Activated naive CD8-positive, alpha-beta T cell treated with anti-CD3 and anti-CD28 coated beads for 36 hours (primary cell): ENCODE measurements at places on chromosomes 1 and 21. TPM values are rescaled to one million over a fixed set of nuclear protein-coding genes. Genes with fewer than 3 reads are reported as not detected.

EVI5 gene
- 13.6 TPM for total RNA-seq

FCRLB gene
- total RNA-seq, result 0.76 TPM

KCNH1 gene
- total RNA-seq, result not detected

IL12RB2 gene
- 39.8 TPM for total RNA-seq

NTMT2 gene
- total RNA-seq, result not detected

MROH9 gene
- total RNA-seq, result not detected

MTARC2 gene
- total RNA-seq, result not detected

ZBTB48 gene
- 22.1 TPM for total RNA-seq

C1QC gene
- not detected for total RNA-seq

IPO9 gene
- total RNA-seq, result 69.4 TPM

RSPH1 gene
- total RNA-seq, result 0.32 TPM

IVL gene
- not detected for total RNA-seq

DNASE2B gene
- not detected for total RNA-seq

RCSD1 gene
- 58.2 TPM for total RNA-seq

PPIAL4G gene
- total RNA-seq, result not detected

SGIP1 gene
- not detected for total RNA-seq

TRAF3IP3 gene
- total RNA-seq, result 204 TPM

KLF17 gene
- total RNA-seq, result not detected

ZFP69B gene
- total RNA-seq, result 8.3 TPM

SLAMF6 gene
- 48.1 TPM for total RNA-seq

GPR52 gene
- 0.34 TPM for total RNA-seq

DISP3 gene
- total RNA-seq, result 0.20 TPM

IFI44L gene
- 38.6 TPM for total RNA-seq

LZIC gene
- 31.4 TPM for total RNA-seq

TNFRSF25 gene
- 67.8 TPM for total RNA-seq
